ENCODE measurements at places on chromosomes 4 and X. TPM values are rescaled to one million over a fixed set of nuclear protein-coding genes. Genes with fewer than 3 reads are reported as not detected.

The NIPAL1 gene
- 5.2 TPM for total RNA-seq

The PTCHD1 gene
- total RNA-seq: 3.3 TPM

The S100P gene
- not detected for total RNA-seq

The SSX1 gene
- total RNA-seq: not detected

The GAGE13 gene
- total RNA-seq: not detected

The DDX3X gene
- total RNA-seq: 291 TPM

The BGN gene
- 2.1 TPM for total RNA-seq

The LDB2 gene
- total RNA-seq: 57.0 TPM

The FGF2 gene
- total RNA-seq: 153 TPM

DNA sequence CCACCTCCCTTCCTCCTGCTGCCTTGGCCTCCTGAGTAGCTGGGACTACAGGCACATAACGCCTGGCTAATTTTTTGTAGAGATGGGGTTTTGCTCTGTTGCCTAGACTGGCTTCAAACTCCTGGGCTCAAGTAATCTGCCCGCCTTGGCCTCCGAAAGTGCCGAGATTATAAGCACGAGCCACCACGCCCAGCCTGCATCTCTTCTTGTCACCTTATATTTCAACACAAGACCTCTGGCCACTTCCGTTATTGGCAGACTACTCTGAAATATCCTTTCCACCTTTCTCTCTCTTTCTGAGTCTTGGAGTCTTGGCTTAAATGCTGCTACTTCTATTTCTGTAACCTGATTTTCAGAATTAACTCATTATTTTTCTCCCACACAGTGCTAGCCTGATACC lies 5.6 kb downstream of the KIAA0232 start:
- DNase-seq: no peak

DNA sequence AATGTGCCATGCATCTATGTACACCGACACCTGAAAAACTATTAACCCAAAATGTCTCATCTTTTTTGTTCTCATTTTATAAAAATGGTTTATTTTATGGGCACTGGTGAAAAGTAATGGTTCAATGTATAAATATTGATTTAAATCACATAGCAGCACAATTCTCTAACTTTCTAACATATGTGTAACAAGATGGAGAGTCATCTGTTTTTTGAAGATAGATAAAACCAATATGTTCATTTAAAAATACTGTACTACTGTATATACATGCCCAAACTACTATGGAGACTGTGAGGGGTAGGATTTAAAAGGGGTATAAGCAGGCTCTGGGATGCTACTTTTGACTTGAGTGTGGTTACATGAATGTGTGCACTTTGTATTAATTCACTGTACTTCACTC lies 67.6 kb downstream of the GLRA3 start:
- DNase-seq: no peak

- no peak for DNase-seq
Observed at GRCh38 chrX:65576160-65576559, 41.6 kb upstream of the LAS1L start.

- no peak for DNase-seq
Observed at GRCh38 chr4:17778431-17778830, 3.0 kb downstream of the FAM184B start.

GRCh38 chrX:17993062-17993461 lies 132.0 kb upstream of the RAI2 start:
- DNase-seq: no peak

DNA sequence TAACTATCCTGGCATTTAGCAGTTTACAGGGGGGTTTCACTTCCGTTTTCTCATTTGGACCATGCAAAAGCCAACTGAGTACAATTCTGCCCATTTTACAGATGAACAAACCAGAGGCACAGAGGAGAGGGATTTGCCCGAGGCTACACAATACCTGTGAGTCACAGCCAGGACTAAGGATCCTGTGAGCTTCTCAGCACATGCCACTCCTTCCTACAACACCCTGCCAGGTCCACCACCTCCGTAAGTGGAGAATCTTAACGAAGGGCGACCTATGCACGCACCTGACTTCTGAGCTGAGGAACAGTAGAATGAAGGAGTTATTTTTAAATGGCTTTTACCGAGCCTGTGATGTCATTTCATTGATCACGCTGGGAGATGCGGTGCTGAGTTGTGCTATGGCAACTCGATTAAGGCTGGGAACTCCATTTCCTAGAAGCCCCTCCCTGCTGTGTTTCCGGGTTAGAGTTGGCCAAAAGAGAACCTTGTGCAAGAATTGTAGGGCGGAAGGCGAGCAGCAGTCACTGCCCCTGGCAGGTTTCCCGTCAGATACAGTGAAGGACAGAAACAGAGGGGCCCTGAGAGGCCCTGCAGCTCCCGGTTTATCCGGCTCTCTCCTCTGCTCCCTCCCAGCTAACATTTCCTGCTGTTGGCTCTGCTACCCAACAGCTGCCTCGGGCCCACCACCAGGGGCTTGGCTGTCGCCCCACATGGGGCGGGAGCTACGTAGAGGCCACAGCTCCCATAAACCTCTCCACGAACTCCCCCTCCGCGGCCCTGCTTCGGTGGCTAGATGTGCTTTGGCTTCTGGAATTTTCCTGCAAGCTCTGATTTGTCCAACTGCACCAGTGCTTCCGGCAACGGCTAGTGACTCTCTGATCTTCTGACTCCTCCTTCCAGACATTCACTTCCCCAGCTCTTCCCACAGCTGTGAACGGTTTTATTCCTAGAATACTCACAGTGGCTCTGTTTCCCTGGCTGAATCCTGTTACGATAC lies 75.1 kb upstream of the USP9X start:
- DNase-seq: no peak

- no peak for DNase-seq
Observed at GRCh38 chrX:12309040-12309743, 170.9 kb downstream of the FRMPD4 start.

DNA sequence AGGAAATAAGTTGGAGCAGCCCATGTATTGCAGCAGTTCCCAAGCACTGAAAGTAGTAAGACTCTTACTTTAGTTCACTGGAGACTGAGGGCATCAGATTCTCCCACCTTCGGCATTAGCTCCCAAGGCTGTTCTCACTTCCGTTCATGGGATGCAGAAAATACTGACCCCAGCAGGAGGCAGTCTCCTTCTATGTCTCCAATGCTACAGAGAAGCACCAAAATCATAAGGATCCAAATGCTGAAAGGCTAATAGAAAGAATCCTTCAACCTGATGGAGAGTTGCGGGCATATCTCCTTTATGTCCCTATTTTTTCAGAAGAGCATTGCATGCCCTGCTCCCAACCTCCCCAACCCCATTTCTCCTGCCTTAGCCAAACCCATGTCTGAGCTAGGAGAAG lies 32.4 kb downstream of the ADH7 start:
- no peak for DNase-seq

- no peak for DNase-seq
Observed at GRCh38 chr4:6804082-6804752, 21.7 kb downstream of the KIAA0232 start.

GRCh38 chr4:38241541-38241940 lies 281.3 kb downstream of the PTTG2 start:
- DNase-seq: no peak

GRCh38 chrX:23185951-23186350 lies 148.7 kb upstream of the PTCHD1 start:
- no peak for DNase-seq

GRCh38 chr4:970046-970745 lies 3.2 kb downstream of the DGKQ start:
- no peak for DNase-seq

DNA sequence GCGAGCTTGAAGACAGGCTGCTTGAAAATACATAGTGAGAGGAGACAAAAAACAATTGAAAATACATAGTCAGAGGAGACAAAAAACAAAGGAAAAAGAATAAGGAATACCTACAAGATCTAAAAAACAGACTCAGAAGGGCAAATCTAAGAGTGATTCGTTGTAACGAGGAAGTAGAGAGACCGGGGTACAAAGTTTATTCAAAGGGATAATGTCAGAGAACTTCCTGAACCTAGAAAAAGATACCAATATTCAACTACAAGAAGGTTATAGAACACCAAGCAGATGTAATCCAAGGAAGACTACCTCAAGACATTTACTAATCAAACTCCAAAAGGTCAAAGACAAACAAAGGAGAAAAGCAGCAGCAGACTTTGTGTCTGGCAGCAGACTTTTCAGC lies 165.6 kb downstream of the NEK1 start:
- no peak for DNase-seq

GRCh38 chr4:76459291-76459723 lies 24.3 kb downstream of the SHROOM3 start:
- no peak for DNase-seq
